ENCODE measurements at places on chromosomes 1 and 21.

DNA sequence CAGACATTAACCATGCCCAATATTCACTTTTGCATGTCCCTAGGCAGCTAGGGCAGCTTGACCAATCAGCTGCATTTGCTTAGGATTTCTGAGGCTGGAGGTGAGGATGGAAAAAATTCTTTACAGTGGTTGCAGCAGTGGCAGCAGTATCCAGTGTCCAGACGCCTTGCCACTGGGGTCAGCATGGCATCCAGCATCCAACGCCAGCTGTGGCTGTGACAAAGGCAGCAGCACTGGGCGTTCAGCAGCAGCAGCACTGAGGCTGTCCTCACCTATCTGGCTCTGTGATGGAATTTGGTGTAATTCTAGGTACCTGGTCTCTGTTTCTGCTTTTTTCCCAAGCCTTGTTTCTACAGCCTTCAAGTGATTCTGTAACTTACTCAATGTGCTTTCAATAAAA is 15.5 kb downstream of the RHBDL2 start:
- no peak for DNase-seq

GRCh38 chr1:2044510-2045319 is 5.5 kb upstream of the PRKCZ start:
- peak; percentile 35 for DNase-seq

DNA sequence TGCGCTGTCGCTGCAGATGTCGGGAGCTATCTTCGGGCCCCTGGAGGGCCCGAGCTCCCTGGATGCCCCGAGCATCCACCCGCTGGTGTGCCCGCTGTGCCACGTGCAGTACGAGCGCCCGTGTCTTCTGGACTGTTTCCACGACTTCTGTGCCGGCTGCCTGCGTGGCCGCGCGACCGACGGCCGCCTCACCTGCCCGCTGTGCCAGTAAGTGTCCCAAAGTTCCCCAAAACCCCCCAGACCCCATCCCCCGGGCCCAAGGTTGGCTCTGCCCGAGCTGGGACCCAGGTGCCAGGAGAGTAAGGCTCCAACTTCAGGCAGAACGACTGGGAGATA is 569 bp downstream of the RNF207 start:
- DNase-seq = no peak

- DNase-seq = no peak
Observed at GRCh38 chr1:179177615-179178014, 51.9 kb downstream of the ABL2 start.

GRCh38 chr21:35234725-35235124 is 185.6 kb upstream of the RUNX1 start:
- DNase-seq = peak; percentile 80

GRCh38 chr1:115242543-115242942 is 95.5 kb downstream of the NGF start:
- no peak for DNase-seq
